ENCODE measurements at places on chromosomes 7 and 10. TPM values are rescaled to one million over a fixed set of nuclear protein-coding genes. Genes with fewer than 3 reads are reported as not detected.

The FBXL13 gene
- 0.80 TPM for polyA plus RNA-seq

The MDFIC gene
- polyA plus RNA-seq, result 7.3 TPM

The SH2B2 gene
- polyA plus RNA-seq, result 0.83 TPM

The DPY19L1 gene
- 1.1 TPM for polyA plus RNA-seq

DNA sequence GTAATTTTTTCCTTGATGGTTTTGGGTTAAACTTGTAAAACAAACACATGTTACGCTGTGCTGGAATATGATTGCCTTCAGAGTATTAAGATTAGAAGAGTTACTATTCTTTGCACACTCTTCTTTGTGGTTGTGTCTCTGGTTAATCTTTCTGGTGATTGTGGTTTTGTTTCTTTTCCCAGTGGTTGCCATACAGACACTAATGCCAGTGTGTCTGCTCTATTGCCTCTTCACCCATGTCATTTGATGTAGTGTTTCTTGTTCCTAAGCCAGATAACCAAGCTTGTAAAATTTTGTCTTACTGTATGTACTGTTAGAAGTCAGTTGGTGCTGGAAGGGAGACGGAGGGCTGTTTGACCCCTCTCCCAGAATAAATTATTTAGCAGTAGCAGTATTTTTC, 124.8 kb downstream of the PHTF2 start:
- no peak for DNase-seq
- H3K27me3 ChIP-seq, result no peaks in the 10 kb centered on the region
- H3K4me3 ChIP-seq, result no peak overlapping the region
- no peaks in the 10 kb centered on the region for H3K4me1 ChIP-seq
- H3K36me3 ChIP-seq, result no peaks in the 10 kb centered on the region
- H3K27ac ChIP-seq, result no peak overlapping the region

- no peak for DNase-seq
- H3K27ac ChIP-seq, result peak overlapping the region; percentile 38
- H3K4me3 ChIP-seq, result no peak overlapping the region
- H3K27me3 ChIP-seq, result no peaks in the 10 kb centered on the region
- H3K4me1 ChIP-seq, result peaks cover 17% of the 10 kb centered on the region
- H3K36me3 ChIP-seq, result no peaks in the 10 kb centered on the region
These were observed 74.3 kb upstream of the ASAH2 start for GRCh38 chr10:50325449-50326171.

- DNase-seq, result no peak
- H3K27ac ChIP-seq, result no peak overlapping the region
These were observed 34.9 kb downstream of the TAX1BP1 start for GRCh38 chr7:27774717-27775328.

All from GM12878 (cell line).